HL-60 (cell line): ENCODE measurements at places on chromosomes 11 and 22.

GRCh38 chr11:44680982-44681597, 45.7 kb upstream of the TSPAN18 start:
- DNase-seq, result no peak

DNA sequence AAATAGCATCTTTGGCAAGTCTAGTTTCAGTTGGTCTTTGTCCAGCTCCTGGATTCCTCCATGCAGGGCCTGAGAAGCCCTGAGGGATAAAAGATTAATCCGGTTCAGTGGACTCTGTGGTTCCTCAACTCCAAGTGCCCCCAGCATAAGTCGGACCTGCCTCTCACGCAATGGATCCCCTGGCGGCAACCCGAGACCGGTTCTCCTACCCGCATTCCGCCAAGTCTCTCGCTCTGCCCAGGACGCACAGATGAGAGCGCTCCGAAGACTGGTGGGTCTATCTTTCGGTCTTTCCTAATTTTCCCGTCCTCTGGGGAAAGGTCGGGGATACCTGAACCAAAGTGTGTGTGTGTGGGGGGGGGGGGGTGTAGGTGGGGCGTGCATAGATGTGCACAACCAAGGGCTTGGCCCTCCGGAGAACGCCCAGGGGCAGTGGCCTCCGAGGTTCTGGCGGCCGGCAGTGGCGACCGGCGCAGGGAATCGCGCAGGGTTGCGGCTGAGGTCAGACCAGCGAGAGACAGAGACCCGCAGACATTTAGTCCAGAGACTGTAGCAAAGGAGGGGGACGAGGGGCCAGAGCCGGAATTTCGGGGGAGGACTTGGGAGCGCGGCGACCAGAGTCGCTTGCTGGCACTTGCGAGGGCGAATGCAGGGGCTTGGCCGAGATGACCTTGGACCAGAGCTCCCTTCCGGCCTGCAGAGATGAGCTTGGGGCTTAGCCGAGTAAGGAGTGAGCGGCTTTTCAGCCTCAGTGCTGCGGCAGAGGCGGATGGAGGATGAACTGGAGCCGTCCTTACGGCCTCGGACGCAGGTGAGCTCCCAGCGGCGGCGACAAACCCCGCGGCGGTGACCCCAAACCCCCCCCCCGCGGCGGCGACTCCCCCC, 712 bp upstream of the SLC2A11 start:
- no peak for DNase-seq

- no peak for DNase-seq
These were observed 61.9 kb upstream of the PARVG start for GRCh38 chr22:44118645-44119315.

DNA sequence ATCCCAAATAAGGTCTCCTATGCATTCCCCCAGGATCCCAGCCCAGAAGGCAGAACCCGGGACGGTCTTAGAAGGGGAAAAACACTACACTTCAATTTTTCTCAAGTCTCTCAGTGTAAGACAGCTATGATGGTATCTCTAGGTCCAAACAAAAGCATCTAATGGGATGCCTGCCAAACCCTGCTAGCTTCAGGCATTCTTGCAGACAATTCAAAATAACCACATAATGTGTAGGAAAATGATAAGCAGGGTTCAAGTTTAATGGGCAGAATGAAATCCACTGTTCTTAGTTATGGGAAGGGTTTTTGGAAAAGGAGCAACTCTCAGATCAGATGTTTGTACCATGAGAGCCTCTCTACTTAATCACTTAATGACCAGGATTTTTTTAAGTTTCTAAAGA, 119.8 kb upstream of the ANO1 start:
- DNase-seq, result no peak

DNA sequence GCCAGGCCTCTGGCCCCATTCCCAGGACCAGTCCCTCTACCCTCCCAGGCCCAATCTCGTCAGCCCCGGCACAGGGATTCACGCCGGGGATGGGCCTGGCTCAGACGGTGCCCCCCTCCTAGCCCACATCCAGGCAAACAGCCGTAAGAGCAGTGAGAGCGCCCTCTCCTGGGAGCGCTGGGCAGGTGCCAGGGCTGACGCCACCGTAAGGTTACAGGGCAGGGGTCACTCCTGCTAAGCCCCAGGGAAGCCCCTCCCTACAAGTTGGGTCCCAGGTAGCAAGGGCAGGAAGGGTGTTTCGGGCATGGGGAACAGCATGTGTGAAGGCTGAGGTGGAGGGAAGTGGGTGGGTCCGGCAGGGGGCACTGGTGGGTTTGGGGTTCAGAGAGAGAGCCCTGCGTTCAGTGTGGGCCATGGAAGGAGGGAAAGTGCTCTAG, 19.2 kb upstream of the PPARA start:
- no peak for DNase-seq

DNA sequence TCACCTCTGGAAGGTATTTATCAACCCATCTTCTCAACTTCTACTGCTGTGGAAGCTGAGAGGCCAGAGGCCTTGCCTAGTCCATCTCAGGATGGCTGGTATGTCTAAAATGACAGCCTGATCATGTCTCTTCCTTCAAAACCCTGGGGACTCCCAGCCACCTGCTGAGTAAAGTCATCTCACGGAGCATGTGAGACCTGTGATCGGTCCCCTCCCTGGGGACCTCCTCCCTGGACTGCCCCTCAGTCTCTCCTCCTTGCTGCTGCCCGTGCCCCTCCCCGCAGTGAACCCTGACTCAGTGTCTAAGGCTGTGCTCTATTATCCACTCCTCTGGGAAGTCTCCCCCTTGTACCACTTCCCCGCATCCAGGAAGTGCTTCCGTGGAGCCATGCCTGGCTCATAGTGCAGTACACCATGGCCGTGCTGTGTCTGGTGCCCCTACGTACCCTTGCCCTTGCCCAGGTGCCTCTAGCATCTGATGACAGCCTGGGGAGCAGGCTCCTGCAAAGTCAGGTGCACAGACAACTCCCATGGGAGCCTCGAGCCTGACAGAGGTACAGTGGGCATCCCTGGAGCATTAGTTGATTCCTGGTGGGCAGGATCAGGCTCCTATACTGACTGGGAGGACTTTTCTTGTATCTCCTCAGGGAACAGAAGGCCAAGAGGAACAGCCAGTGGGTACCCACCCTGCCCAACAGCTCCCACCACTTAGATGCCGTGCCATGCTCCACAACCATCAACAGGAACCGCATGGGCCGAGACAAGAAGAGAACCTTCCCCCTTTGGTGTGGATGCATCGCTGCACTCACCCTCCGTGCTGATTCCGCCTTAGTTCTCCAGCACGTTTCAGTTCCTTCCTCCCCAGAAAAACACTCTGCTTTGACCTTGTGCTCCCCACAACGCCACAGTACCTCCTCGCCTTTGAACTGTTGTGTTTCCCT, 13.8 kb downstream of the SMARCB1 start:
- DNase-seq, result no peak

GRCh38 chr22:28560046-28560742, 119.4 kb downstream of the TTC28 start:
- no peak for DNase-seq

DNA sequence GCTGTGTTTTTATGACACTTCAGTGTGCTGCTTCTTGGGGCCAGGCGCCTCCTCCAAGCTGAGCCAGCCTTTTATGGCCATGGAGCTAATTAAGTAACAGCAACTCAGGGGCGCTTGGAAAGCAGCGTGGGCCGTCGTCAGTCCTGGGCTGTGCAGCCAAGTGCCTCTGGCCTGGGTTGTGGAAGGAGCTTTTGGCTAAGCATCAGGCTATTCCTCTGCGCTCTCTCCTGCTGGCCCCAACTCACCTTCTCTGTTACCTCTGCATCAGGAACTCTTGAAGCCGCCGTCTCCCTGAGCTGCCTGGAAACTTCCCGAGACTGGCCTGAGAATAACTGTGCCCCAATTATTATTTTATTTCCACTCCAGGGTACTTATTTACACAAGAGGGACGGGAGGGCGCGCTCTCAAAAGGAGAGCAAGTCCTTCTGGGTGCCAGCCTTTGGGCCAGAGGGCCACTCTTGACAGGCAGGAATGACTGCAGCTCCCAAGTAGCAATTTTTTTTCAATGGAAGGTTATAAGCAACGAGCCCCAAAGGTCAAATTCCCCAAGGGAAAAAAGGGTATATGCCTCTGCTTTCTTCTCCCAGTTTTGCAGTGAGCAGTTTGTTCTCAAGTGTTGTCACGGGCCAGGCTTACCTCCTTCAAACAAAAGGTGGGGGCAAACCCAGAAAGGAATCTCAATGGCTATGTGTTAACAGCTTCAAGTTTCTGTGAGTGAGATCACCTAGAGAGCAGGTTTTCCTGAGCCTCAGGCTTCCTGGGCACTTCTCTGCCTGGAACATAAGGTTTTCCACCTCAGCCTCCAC, 38.5 kb upstream of the NAV2 start:
- no peak for DNase-seq

- DNase-seq, result no peak
These were observed 29.8 kb downstream of the ZC3H12C start for GRCh38 chr11:110123003-110123402.

DNA sequence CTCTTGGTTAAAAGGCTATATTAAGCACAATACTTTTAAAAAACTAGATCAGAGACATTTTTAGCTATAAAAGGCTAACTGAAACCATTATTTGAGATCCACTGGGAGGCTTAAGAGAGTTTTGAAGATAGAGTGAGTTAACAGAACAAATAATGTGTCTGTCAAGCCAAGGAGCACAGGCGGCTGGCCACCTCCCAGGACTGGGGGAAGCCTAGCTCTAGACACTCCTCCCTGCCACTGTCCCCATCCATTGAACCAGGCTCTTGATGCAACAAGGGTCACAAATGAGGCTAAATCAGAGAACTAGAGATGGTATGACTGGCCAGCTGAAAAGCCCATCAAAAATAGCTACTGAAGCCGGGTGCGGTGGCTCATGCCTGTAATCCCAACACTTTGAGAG, 63.0 kb downstream of the C22orf31 start:
- no peak for DNase-seq

GRCh38 chr11:60913793-60914632, at the start of gene TMEM109:
Gene TMEM109 (plus strand): TSS chr11:60914158. CDS start chr11:60919694, 5,536 bp downstream.
- DNase-seq, result peak; percentile 72

DNA sequence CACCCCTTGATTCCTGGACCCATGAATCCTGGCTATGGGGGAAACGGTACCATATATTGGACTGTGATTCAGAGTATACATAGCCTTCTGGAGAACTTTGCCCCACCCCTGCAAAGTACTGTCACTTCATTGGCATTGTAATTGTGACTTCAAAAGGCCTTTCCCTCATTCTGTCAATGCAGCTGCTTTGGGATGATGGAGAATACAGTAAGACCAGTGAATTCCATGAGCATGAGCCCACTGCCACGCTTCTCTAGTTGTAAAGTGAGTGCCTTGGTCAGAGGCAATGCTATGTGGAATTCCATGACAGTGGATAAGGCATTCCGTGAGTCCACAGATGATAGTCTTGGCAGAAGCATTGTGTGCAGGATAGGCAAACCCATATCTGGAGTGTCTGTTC, 25.7 kb upstream of the MSANTD2 start:
- DNase-seq, result no peak

- no peak for DNase-seq
These were observed 48.5 kb downstream of the TPCN2 start for GRCh38 chr11:69097263-69097662.

GRCh38 chr11:14288189-14288935, 70.6 kb downstream of the RRAS2 start:
- DNase-seq, result no peak

DNA sequence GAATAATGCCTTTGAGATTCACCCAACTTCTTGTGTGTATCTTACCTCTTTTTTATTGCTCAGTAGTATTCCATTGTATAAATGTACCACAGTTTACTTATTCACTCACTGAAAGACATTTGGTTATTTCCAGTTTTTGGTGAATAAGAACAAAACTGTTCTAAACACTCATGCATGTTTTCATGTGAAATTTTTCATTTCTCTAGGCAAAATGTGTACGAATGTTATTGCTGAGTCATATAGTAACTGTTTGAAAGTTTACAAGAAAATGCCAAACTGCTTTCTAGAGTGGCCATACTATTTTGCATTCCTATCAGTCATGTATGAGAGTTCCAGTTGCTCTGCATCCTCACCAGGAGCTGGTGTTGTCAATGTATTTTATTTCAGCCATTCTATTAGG, 8.8 kb upstream of the EMSY start:
- DNase-seq, result no peak

DNA sequence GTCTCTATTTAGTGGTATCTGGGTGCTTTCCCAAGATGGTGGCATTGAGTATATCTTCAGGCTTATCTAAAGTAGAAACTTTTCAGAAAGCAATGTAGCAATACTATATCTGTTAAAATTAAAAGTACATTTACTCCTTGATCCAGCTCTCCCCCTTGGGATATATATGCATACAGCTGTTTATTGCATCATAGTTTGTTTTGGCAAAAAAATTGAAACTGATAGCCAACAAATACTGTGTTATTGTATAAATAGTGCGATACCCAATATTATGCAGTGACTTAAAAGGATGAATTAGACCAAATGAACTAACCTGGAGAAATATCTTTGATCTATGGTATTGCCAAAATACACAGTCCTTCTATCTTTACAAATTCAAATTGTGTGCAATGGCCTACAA, 8.4 kb upstream of the OR10A3 start:
- no peak for DNase-seq

DNA sequence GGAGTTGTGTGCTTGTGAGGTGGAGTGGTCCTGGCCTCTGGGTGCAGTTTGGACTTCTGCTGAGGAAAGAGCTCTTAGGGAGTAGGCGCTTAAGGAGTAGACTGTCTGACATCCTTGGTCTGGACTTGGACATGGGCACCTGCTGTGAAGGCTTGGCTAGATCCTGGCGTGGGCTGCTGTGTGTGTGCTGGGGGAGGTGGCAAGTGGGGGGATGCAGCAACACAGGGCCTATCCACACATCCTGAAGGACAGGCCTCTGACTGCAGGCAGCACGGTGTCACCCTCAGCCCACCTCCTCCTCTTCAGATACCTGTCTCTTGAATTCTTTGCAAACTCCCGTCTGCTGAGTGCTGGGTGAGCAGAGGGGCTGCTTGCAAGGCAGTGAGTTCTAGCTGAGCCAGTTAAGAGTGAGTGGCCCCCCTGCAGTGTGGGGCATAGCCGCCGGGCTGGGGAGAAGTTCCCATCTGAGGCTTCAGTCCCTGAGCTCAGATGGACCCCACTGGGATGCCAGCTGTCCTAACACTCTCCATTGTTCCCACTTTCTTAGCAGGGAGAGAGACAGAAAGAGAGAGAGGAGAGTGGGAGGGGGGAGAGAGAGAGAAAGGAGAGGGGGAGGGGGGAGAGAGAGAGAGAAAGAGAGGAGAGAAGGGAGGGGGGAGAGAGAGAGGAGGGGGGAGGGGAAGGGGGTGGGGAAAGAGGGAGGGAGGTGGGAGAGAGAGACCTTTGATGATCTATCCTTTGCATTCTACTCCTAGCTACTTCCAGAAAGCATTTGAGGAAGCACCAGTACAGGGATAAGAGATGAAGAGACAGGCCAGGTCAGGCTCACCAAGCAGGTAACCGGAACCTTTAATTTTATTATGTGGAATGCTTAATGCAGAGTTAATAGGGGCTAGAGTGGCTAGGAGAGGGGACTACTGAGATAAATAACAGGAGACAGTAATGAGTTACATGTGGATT, 12.6 kb downstream of the SOX10 start:
- no peak for DNase-seq

DNA sequence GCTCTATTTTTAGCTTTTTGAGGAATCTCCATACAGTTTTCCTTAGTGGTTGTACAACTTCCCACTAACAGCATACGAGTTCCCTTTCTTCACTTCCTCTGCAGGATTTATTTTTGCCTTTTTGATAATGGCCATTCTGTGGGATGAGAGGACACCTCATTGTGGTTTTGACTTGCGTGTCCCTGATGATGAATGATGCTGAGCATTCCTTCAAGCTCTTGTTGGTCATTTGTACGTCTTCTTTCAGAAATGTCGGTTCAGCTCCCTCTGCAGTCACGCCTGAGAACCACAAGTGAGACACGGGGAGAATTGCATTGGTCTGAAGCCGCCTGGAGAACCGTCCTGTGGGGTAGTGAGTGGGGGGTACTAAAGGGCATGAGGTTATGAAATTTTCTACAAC, 2.0 kb upstream of the KRTAP5-10 start:
- DNase-seq, result no peak
